ENCODE measurements at places on chromosomes 6 and 20.

DNA sequence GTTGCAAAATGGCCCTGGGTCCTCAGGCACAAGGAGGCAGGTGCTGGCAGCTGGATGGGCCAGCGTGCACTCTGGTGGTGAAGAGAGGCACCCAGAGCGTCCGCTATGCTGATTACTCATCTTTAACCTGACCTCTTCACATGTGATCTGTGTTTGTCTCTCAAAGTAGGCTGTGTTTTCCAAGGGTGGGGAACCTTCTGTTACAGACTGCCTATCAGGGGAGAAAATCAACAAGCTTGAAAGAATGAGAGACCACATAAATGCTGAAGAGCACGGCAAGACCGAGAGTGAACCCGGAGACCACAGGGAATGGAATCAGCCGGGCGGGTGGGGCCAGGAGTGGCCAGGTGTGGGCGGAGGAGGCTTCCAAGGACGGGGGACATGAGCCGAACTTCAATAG lies 16.2 kb downstream of the BNIP5 start:
- no peak for DNase-seq

DNA sequence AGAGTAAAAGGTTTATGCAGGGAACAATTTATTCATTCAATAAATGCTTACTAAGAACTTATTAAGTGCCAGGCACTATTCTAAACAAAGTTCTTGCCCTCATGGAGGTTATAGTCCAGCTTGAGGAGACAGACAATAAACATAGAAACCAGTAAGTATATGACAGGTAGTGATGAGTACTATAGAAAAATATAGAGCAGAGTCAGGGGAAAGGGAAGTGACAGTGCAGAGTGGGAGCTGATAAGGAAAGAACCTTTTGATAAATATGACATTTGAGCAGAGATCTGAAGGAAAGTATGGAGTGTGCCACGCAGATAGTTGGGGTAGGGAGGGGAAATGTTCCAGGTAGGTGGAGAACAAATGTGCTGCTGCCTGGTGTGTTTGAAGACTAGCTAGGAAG lies 12.1 kb downstream of the ACSS2 start:
- no peak for DNase-seq

GRCh38 chr6:17432356-17432755 lies 39.0 kb downstream of the CAP2 start:
- no peak for DNase-seq

- no peak for DNase-seq
These were observed 9.4 kb upstream of the GATA5 start for GRCh38 chr20:62485062-62485700.

DNA sequence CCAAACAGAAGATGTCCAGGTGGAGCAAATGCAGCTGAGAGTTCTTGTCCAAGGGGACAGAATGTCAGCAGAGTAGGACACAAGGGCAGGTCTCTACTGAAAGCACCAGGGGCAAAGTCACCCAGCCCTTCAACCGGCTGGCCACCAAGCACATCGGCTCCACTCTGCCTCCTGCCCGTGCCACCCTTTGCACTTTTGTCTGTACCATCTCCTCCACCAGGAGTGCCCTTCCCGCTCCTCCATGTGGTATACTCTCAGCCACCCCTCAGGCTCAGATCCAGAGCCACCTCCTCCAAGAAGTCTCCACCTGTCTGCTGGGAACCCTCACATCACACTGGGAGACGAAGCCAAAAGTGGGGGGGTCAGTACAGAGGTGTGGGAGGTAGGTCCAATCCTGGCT lies 4.1 kb upstream of the HSPA12B start:
- no peak for DNase-seq

DNA sequence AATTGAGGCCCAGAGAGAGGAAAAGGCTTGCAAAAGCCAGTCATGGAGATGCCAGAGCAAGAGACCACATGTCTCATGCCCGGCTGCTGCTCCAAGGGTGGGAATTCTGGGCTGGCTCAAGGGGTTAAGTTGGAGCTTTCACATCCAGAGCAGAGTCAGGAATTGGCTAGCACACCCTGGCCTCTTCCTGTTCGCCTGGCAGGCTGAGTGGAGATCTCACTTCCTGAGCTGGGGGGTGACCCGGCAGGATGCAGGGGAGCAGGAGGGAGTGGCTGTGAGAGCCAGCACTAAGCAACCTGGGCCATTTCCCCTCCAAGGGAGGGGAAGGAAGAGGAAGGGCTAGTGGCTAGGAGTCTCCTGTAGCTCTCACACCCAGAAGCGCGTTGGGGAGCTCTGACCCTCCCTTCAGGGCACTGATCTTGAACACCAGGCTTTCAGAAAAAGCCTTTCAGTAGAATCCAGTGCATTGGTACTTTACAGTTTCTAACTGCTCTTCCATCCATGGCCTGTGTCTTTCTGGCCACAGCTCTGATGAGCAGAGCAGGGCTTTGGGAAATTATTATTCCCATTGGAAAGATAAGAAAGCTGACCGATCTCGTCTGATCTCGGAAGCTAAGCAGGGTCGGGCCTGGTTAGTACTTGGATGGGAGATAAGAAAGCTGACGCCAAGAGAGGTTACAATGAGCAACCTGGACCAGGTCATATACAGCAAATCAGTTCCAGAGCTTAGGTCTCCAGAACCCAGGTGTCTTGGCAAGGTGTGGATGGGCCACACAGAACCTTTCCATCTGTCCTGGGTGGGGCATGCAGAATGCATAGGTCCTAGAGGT lies 2.2 kb upstream of the CCM2L start:
- DNase-seq = no peak

DNA sequence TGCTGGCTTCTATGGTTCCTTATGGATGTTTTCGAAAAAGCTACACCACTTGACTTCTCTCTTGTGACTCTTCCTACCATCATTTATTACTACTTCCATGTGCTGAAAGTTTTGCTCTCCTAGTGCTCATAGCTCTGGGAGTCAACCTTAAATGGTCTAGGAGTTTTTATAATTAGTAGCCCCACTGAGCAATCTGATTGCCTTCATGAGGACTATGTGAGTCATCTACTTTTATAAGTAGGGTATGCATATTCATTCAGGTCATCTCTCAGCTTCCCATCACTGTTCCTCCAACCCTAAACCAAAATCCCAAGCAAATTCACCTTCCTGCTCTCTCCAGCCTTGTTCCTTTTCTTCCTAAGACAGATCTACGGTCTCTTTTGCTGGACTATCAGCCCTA lies 17.4 kb upstream of the FAXC start:
- DNase-seq = no peak

- DNase-seq = no peak
These were observed 32.3 kb downstream of the SNHG17 start for GRCh38 chr20:38402816-38403215.

GRCh38 chr6:84392261-84392660 lies 164.8 kb upstream of the CEP162 start:
- DNase-seq = no peak

GRCh38 chr20:61026173-61026572 lies 225.9 kb upstream of the CDH4 start:
- no peak for DNase-seq

DNA sequence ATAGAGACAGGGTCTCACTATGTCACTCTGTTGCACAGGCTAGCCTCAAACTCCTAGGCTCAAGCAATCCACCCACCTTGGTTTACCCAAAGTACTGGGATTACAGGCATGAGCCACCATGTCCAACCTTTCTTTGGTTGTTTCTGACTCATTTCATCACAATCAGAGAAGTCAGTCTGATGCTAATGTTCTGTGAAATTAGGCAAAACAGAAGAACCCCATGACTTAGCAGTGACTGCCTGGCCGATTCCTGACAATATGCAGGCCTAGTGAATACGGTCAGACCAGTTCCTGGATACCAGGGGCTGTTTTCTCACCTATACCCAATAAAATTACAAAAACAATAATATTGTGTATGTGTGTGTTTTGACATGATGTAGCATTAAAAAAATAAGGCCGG lies 58.8 kb upstream of the BTN3A2 start:
- DNase-seq = no peak

- no peak for DNase-seq
These were observed 126.7 kb upstream of the MLIP start for GRCh38 chr6:53984581-53984980.

DNA sequence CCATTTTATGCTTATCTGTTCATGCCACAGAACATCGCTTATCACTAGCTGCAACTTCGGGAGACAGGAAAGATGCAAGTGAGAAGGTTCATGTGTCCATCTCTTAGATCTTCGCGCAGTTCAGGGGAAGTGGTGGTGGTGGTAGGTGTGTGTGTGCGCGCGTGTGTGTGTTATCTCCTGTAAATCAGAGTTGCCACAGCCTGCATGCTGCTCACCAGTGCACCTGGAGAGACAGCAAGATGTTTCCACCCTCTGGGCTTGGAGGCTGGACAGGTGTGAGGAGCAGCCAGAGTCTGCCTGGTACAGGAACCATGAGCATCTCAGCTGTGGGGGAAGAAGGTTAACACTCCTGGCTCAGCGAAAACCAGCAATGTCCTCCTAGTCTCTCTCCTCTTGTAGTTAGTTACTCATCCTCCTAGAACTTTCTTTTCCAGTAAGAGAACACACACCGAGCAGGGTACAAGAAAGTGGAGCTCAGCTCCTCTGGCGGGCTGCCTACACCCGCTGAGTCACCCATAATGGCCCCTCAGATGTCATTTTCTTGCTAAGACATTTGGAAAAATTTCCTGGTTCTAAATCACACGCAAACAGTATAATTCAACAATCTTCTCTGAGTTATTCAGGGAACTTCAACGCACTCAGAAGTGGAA lies 5.1 kb upstream of the TUBB1 start:
- peak; percentile 19 for DNase-seq

DNA sequence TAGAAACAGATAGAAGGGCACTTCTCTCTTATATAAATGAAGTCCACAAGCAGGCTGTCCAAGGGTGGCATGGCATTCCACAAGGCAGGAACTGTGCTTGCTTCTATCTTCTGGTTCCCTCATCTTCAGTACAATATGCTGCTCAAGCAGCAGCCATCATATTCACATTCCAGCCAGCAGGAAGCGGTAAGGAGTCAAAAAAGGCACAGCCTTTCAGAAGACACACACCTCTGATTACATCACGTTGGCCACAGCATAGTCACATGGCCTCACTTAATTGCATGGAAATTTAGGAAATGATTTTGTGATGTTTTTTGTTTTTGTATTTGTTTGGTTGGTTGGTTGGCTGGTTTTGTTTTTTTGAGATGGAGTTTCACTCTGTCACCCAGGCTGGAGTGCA lies 19.0 kb downstream of the REM1 start:
- DNase-seq = no peak

DNA sequence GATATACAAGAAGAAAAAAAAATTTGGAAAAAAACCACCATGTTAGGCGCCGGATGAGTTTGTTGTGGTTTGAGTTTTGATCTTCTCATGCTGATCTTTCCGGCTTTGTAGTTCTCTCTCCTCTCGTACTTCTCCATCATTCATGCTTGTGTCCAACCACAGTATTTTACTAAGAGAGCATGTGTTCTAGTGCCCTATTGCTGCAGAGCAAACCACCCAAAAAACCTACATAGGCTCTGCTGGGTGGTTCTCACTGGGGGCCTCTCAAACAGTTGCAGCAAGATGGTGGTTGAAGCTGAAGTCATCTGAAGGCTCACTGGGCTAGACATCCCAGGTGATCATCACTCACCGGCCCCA lies 404.2 kb downstream of the PLCB1 start:
- DNase-seq = no peak

DNA sequence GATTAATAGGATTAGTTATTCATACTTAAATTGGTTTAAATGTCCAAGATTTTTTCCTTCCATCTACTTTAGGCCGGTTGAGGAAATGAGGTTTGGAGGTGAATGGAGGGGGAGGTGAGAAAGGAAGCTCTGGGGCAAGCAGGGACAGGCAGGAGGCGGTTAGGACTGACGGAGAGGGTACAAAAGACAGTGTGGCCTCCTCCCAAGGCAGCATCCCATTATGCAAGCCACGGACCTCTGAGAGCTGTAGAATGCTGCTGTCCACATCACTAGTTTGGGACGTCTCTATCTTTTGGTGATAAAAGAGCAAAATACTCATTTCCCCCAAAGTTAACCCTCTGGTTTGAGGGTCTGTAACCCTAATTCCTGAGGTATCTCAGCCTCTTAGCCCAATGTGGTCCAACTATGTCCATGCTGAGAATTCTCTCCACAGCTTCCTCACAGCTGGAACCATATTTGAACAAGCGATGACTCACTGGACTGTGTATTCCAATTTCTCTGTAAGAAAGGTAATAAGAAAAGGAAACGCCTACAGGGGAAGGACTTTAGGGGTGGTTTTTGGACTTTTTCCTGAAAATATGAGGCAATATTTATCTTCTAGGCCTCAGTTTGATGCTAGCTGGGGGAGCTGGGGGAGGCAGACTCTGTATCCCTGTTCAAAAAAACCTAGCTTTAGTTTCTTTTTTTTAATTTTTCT lies 172.2 kb downstream of the TFAP2B start:
- no peak for DNase-seq

- peak; percentile 7 for DNase-seq
These were observed 29.9 kb upstream of the PRDM1 start for GRCh38 chr6:106056060-106056745.

DNA sequence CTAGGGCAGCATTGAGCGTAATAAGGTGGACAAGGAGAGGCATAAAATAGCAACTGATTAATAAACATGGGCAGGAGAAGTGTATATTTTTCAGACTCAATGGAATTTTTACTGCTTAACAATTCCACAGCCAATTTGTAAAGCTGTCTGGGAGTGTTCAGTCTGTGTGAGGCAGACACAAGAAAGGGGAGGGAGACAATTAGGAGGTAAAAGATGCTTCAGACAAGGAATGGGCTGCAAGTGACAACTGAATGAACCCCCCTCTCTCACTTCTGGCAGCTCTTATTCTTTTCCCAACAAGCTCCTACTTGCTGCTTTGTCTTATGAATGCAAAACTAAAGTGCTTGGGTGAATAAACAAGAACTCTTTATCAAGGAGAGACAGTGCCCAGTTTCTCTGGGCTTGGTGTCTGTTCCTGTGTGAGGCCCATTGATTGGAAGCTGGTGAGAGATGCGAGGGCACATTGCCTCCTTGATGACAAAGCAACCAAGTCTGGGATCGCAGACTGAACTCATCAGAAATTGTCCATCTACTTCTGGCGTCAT lies 575.3 kb downstream of the RNF144B start:
- DNase-seq = no peak

DNA sequence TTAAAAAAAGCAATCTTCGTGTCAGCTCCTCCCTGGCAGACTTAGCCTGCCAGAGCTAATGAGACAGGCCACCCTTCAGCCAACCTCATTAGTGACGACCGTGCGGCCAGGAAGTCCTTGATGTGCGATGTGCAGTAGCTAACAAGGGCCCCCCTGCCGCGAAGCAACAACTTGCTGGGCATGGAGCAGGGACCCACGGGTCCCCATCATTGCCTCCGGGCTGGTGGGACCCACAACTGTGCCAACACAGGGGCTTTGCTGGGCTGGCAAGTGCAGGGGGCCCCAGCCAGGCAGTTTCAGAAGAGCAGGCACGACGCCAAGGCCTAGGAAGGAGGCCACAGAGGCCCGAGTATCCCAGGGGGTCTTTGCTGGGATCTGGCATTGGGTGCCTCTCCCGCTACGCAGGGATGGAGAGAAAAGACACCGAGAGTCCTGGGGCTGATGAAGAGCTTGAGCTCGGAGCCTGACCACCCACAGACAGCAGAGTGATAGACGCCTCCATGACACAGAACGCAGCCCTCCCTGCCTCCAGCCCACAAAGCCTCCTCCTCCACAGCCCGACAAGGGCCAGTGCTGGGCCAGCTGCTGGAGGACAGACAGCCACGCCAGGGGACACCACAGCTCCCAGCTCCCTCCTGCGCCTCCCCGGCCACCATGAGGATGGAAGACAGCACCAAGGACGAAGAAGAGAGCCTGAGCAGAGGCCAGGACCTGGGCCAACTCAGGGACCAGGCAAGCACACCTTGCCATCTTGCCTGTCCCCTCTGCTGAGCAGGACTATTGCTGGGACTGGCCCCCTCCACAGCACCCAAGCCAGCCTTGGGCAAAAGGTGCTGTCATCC lies 96.6 kb downstream of the YTHDF1 start:
- no peak for DNase-seq

- no peak for DNase-seq
These were observed 1.0 kb upstream of the KIF13A start for GRCh38 chr6:17988422-17988944.

Data from effector memory CD8-positive, alpha-beta T cell (primary cell).